ENCODE measurements at places on chromosomes 7 and 10.

DNA sequence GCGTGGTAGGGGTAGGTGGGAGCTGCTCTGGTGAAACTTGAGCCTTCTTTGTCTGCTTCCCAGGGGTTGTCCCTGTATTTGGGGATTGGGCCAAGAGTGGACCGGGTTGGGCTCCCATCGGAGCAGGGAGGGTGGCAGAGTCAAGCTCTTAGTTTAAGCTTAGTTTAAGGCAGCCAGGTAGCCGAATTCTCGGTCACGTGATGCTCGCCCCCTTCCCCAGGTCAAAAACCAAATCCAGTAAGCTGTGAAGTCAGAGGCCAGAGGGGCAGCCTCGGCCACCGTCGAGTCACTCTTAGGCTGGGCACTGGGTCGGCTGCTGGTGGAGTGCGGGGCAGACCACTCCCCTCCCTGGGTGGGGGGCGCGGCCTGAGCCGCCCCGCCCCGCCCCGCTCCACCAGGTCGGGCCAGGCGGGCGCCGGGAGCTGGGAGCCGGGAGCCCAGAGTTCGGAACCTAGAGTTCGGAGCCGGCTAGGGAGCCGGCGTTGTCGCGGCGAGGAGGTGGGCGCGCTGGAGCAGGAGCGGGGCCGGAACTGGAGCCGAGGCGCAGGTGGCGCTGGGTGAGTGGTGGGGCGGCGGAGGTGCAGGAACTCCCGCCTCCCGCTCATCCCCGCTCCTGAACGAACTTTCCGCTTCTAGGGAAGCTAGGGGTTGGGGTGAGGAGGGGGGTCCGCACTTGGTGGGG, 2.8 kb upstream of the LZTS2 start:
- peak; percentile 67 for DNase-seq

DNA sequence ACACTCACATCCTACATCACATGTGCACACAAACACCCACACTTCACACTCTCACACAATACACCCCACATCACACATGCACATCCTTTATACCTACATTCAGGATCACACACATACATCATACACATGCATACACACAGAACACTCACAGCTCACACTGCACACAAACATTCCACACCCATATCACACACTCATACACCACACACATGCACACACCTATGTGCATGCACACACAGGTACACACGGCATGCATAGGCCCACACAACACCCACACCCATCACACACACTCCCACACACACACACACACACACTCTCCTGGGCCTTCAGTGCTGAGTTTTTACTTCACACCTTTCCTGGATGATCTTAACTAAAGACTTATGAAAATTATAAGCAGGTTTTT, 220.5 kb downstream of the DNAJB6 start:
- no peak for DNase-seq

DNA sequence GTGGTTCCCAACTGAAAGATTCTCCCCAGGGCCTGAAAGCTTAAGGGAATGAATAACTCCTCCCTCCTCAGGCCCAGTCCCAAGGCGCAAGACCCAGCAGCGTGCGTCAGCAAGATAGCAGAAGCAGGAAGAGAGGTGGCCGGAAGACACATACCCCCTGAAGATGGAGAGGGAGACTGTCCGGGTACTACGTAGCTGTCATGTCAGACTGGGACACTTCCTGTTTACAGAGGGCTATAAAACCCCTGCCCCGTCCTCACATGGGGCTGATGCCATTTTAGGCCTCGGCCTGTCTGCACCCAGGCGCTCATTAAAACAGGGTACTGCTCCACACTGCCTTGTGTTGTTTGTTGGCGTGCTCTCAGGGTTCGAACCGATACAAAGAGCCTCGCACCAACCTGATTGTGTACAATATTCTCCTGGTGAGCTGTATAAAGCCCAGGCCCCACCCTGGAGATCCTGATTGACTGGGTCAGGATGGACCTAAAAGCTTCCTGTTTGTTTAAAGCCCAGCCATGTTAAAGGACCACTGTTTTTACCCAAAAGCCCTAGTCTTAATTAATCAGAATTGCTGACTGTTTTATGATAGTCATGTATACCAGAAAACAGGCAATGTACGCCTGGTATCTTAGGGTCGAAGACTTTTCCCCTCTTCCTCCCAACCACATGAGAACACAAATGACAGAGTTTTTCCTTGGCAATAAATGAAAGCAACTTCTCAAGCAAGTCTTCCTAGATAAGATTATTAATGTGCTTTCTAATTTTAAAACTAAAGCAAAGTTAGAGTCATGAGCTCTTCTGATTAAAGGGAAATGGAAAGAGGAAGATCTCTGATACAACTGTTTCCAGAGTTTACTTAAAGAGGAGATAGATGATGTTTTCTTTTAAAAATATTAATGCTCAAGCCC, 251.5 kb downstream of the DOCK4 start:
- DNase-seq = no peak

DNA sequence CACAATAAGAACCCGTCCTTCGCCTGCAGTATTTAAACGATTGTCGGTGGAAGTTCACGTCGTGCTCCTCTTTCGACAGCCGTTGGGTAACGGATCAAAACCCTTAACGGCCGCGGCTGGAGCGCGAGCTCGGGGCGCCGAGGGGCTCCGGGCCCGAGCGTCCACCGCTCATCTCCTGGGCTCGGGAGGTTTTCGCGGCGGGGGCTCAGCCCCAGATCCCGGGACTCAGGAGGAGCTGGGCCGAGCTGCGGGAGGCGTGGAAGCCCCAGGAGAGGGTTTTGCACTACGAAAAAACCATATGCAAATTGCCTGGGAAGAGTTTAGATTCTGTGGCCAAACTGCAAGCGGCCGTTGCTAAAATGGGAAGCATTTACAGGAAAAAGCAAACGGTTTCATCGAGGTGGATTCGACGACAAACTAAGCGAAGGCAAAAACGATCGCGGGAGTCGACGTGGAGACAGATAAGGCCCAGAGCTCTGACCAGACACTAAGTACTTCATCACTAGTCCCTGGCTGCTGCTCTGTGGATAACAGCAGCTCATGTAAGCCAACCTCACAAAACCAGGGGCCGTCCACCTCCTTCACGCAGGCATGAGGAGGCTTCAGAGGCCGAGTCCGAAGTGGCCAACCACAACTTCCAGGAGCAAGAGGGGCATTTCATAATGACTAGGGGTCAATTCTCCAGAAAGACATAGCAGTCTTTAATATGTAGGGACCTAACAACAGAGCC, 129.7 kb downstream of the MARCHF5 start:
- DNase-seq = no peak

- DNase-seq = no peak
Observed at GRCh38 chr10:126611303-126611702, 59.2 kb downstream of the C10orf90 start.

- DNase-seq = no peak
Observed at GRCh38 chr10:100004805-100005510, 4.8 kb downstream of the DNMBP start.

GRCh38 chr7:148787571-148788295, 89.0 kb downstream of the CUL1 start:
- DNase-seq = no peak

GRCh38 chr10:59079386-59080226, 96.8 kb upstream of the PHYHIPL start:
- DNase-seq = no peak

DNA sequence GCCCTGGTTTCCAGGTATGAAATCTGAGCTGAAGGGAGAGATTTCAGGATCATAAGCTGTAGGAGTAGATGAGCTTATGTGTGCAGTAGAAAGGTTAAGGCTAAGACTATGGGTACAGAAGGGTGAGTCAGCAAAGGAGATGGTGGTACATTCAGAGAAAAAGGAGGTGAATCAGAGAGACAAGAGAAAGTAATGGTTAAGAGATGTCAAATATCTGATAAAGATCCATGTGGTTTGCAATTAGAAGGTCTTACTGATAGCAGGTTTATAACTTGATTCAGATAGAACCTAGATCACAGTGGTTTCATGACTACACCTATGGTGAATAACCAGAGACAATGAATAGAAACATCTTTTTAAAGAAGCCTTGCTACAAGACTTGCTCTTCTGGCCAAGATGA, 4.5 kb upstream of the NPY start:
- no peak for DNase-seq

GRCh38 chr10:33129996-33130386, 172.0 kb upstream of the ITGB1 start:
- DNase-seq = no peak

- DNase-seq = no peak
Observed at GRCh38 chr7:20306180-20306946, 24.3 kb upstream of the ITGB8 start.

GRCh38 chr10:68955355-68955831, 577 bp upstream of the DDX21 start:
- DNase-seq = no peak

DNA sequence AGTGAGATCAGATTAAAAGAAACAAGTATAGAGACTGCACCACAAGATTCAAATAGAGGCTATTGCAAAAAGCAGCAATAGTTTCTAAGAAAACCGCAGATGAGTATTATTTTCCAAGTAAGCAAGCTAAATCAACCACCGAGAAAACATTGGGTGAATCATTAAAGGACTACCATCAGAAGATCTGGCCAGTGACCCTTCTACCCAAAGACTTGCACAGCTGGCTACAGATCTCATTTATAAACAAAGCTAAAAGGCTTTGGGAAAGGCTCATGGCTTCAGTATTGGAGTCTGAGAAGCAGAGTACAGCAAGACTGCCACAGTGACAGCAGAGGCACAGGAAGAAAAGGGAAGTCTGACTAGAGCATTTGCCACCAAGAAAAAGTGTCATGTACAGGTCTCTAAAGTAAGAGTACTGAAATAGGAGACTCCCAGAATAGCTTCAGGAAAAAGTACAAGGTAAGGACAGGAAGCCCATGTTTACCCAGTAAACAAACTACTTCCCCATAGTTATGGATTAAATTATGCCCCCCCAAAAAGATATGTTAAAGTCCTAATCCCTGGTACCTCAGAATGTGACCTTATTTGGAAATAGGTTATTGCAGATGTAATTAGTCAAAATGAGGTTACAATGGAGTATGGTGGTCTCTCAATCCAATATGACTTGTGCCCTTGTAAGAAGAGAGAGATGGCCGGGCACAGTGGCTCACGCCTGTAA, 19.0 kb downstream of the STEAP1 start:
- DNase-seq = no peak

GRCh38 chr7:29970158-29970557, 19.4 kb downstream of the SCRN1 start:
- no peak for DNase-seq

GRCh38 chr10:49609006-49609282, 1.2 kb upstream of the SLC18A3 start:
- no peak for DNase-seq

DNA sequence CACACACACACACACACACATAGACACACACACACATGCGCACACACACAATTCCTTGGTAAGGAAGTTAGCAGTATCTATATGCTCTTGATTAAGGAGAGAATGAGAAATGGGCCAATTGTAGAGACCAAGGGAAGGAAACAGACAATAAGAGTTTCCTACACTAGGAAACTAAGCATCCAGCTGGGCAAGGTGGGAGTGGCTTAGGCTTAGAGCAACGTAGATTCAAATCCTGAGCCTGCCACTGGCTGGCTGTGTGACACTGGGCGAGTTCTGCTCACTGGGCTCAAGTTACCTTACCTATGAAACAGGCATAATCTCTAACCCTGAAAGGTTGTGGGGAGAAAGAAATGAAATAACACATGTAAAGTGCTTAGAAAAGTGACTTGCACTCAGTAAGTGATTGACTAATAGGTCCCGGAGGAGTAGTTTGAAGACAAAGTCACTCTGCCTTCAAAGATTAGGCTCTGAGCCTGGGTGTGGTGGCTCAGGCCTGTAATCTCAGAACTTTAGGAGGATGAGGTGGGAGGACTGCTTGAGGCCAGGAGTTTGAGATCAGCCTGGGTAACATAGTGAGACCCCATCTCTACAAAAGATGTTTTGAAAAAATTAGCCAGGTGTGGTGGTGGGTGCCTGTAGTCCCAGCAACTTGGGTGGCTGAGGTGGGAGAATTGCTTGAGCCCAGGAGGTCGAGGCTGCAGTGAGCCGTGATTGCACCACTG, 701.4 kb downstream of the PARD3 start:
- no peak for DNase-seq

- no peak for DNase-seq
Observed at GRCh38 chr7:24192053-24192452, 91.9 kb upstream of the NPY start.

All from CD4-positive, alpha-beta T cell (primary cell).